ENCODE measurements at places on chromosomes 2 and 18.

DNA sequence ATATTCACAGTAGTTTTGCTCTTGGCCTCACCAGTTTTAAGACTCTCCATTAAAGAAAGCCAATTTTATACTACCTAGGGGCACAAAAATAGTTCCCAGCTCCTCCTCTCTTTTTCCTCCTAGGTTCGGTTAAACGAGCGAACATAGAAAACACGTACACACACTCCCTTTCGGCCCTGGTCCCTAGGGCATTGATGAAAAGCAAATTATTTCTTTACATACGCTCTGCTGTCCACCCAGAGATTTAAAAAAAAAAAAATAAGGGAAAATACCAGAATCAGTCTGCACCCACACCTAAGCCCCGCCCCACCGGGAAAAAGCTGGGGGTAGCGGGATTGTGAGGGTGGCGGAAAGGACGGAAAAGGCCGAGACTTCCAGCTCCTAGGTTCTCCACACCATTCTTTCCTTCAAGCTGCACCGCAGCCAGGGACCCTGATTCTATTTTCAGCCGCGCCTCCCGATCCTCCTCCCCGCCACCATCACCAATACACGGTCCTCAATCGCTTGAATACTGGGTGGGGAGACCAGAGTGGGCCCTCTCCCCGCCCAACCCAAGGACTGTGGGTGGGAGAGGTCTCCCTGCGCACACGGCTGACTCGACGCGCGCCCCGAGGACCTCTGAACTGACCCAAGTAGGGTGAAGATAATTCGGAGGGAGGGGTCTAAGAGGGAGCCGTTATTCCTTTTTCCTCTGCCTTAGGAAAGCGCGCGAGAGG, 769 bp downstream of the ATF2 start:
- DNase-seq, result peak; percentile 52

- DNase-seq, result no peak
Observed at GRCh38 chr2:147135376-147135775, 709.5 kb upstream of the ACVR2A start.

- DNase-seq, result no peak
Observed at GRCh38 chr18:45324495-45325113, 290.7 kb upstream of the SLC14A2 start.

GRCh38 chr2:28980368-28981015, 606 bp upstream of the TOGARAM2 start:
- DNase-seq, result no peak

GRCh38 chr2:78486565-78486964, 538.9 kb upstream of the REG3G start:
- DNase-seq, result no peak

DNA sequence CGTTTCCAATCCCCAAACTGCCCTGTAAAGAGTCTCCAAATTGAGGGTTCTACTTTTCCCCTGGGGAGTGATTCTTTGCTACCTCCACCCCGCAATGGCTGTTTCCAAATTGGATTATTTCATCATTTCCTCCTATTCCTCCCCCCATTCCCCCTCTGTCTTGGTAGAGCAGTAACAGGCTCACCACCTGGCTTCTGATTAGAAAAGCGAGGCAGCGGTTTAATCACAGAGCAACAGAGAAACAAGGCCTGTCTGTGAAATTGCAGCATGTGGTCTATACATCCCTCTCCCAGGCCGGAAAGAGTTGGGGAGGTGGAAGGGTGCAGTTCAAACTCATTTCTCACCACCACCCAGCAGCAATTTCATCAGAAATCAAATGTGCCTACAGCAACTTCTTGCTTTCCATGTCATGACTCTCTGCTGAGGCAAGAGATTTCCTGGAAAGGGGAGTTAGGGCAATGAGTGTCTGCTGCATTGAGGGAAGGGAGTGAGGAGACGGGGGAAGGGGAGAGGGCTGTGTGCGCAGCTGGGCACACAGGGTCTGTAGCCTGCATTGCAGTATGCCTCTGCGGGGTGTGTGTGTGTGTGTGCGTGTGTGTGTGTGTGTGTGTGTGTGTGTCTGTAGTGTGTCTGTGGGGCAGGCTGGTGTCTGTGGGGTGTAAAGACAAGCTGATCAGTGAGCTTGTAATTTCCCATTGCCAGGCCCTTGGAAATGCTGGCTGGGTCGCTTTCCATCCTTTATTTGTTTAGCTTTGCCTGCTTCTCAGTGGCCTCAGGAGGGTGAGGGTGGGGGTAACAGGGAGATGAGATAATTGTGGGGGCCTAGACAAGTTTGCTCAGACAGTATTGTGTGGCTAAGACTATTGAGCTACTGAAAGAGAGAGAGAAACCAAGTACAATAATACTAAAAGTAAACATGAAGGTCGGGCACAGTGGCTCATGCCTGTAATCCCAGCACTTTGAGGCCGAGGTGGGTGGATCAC, 13.5 kb upstream of the IGFBP2 start:
- no peak for DNase-seq

DNA sequence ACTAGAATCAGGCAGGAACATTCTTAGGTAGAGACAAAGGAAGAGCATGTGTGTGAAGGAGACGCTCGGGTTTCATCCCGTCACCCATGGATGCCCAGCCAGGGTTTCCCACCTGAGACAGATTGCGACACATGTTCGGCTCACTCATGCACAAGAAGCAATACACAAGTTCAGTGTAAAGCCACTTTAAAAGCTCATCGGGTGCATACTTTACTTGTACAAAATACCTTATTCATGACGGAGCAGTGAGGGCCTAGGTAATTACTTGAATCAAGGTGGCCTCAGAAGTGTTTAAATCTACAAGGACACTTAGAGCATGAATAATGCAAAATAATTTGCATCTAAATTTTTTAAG, 42.0 kb downstream of the ZEB2 start:
- no peak for DNase-seq

DNA sequence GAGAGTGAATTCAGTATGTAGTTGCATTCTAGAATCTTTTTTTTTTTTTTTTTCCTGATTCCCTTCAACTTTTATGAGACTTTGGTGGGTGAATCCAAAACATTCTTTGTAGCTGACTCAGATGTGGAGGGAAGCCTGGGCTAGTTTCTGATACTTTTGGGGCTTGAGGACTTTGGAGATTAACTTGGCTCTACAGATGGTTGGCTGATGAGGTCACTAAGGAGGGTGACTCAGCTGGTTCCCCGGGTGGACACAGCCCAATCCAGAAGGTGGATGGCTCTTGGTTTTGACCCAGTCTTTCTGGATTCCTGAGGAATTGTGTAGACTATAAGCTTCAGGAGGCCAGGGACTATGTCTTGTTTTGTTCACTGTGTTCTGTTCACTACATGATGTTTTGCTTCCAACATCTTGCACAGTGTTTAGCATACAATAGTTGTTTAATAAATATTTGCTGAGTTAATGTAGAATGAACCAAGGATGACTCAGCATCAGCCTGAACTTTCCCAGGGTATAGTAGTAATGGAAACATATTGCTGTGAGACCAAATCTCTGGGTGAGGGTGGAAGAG, 30.5 kb downstream of the LAMA3 start:
- DNase-seq, result peak; percentile 86

DNA sequence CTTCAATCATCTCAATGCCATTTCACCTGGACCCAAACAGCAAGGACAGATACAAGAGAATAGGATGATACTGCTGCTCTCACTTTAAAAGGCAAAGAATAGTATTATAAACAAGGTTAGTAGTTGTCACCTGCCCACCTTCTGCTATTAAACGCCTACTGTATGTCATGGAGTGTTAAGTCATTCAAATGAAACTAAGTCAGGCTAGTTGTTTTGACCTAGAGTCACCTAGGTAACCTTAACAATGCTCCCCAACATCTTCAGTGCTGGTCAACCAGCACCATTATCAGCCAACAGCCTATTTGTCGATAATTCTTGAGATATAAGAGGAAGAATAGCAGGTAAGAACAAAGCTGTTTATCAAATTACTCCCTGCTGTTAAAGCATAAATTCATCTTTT, 39.2 kb downstream of the TRIP12 start:
- DNase-seq, result no peak

GRCh38 chr18:25597476-25597875, 245.5 kb upstream of the ZNF521 start:
- no peak for DNase-seq

- DNase-seq, result no peak
Observed at GRCh38 chr18:27967913-27968824, 208.8 kb downstream of the CDH2 start.

All from RKO (cell line).